GOT3 (cell line): ENCODE measurements at places on chromosomes 7 and 10.
A peak's percentile ranks its signal among the peaks of the same experiment; 100 is the strongest.

DNA sequence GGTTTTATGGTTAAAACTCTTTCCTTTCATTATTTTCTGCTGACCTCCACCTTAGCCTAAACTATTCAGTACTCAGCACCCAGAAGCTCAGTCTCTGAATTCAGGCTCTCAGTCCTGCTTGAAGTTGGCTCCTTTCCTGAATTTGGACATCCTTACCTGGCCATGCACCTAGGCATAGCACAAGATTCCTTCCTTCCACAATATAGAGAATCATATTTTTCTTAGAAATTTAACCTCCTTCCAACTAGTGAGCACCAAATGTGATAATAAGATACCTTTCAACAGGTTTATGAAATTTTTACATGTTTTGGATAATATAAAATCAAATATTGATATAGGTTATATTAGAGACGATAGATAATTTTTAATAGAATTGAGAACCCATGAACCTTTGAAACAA, 905.6 kb upstream of the GHITM start:
- no peak for DNase-seq

DNA sequence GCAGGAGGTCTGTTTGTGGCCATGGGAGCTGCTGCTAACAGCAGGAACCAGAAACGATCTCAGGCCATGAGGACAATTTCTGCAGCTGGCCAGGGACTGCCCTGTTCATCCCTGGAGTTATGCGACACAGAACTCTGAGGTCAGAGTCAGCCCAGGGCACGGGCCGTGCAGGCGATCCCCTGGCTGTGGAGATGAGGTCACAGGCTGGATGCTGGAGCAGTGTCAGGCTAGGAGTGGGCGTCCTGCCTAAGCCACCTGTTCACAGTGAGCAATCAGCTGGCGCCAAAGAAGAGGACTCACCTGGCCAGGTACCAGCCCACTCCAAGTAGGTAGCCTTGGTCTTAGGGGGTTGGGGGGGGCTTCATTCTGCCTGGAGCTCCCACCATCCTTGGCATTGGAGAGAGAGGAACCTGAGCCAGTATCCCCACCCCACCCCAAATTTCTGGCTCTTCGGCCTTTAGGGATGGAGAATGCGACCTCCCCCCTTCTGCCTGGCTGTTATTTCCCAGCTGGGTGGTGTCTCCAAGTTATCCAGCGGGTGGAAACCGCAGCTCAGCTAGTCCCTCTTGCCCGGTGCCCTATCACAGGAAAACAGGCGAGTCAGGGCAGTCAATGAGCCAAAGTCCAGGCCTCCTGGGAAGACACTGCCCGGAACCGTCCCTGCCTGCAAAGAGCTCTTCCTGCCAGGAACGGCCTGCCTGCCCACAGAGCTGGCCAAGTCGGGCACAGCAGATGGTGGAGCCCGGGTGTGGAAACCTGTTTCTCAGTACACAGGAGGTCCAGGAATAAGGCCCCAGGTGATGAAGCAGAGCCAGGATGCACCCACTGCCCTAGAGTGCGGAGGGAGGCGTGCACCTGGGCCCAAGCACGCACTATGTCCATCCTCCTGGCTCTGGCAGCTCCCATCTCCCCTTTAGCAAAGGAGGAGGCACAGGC, 1.8 kb upstream of the TTYH3 start:
- no peak for DNase-seq

- DNase-seq: no peak
These were observed 97.6 kb downstream of the NRP1 start for GRCh38 chr10:33236916-33237315.

DNA sequence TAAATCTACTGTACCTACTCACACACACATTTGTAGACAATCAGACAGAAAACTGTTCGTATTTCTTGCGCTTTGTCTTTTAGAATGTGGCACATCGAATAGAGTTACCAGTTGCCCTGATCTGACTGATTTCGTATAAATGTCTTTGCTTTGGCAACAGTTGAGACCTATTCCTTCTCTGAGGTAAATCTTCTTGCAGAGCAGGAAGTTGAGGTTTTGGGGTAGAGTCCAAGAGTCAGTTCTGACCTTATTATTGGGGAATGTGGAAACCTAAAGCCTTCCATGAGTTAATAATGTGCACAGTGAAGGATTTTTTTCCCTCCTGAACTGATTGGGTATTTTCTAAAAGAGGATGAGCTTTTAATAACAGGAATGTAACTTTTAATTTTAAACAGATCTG, 135.3 kb downstream of the KIAA1217 start:
- no peak for DNase-seq

DNA sequence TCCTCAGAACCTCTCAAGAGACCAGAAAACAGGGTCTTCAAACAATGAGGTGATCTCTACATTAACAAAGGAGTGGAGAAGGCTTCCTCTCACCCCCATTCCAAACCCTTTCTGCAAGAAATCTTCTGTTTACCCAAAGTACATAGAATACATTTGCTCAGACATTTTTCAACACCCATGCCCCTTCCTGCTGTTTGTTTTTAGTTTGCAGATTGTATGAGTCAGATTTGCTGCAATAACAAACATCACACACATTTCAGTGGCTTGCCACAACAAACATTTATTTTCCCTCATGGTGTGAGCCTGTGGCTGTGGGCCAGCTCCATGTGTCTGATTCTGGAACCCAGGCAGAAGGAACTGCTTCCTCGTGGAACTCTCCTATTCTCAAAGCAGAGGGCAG, 68.2 kb upstream of the BAIAP2L1 start:
- no peak for DNase-seq

DNA sequence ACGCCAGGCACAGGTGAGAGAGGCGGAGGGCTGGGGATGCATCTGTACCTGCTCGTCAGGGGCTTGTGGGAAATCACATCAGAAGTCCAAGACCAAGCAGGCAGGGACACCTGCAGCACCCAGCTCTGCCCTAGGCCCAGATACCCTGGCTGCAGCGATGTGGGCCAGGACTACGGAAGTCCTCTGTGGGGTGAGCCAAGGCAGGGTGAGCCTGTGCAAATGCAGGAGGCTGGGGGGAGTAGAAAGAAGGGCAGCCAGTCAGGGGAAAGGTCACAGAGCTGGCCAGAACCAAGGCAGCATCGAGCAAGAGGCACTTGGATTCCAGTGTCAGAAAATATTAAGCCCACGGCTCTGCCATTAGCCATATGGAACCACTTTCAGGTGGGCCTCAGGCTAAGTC, 85.2 kb downstream of the TNS3 start:
- no peak for DNase-seq

- peak; percentile 31 for DNase-seq
These were observed 148.7 kb upstream of the RSU1 start for GRCh38 chr10:16965740-16966447.

DNA sequence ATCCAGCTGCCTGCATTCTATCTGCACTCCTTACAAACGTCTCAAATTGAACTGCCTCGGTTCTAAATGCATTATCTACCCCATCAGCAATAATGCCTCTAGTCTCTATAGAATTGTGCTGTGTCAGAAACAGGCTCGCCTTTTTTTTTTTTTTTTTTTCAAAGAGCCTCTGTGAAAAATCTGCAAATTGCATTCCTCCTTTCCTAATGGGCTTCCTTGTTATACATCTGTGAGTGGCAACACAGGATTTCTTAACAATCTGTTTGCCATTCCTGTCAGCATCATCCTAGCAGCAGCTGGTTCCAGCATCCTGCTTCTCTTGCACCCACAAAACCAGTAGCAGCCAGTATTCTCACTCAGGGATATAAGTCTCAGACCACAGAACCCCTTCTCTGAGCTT, 413.5 kb upstream of the SEMA3D start:
- no peak for DNase-seq

DNA sequence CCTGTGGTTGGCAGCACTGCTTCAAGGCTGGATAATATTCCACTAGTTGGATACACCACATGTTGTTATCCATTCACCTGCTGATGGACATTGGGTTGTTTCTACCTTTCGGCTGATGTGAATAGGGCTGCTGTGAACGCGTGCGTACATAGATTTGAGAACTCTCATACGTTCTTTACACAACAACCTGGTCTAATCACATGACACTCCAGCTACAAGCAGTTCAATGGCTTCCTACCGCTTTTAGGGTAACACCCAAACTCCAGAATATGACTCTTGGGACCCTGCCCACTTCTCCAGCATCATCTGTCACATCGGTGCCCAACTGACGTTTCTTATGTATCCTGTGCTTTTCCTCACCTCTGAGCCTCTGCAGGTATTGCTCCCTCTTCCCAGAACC, 114.6 kb downstream of the ABLIM1 start:
- no peak for DNase-seq

GRCh38 chr7:133730360-133730759, 396.8 kb upstream of the LRGUK start:
- DNase-seq: no peak

DNA sequence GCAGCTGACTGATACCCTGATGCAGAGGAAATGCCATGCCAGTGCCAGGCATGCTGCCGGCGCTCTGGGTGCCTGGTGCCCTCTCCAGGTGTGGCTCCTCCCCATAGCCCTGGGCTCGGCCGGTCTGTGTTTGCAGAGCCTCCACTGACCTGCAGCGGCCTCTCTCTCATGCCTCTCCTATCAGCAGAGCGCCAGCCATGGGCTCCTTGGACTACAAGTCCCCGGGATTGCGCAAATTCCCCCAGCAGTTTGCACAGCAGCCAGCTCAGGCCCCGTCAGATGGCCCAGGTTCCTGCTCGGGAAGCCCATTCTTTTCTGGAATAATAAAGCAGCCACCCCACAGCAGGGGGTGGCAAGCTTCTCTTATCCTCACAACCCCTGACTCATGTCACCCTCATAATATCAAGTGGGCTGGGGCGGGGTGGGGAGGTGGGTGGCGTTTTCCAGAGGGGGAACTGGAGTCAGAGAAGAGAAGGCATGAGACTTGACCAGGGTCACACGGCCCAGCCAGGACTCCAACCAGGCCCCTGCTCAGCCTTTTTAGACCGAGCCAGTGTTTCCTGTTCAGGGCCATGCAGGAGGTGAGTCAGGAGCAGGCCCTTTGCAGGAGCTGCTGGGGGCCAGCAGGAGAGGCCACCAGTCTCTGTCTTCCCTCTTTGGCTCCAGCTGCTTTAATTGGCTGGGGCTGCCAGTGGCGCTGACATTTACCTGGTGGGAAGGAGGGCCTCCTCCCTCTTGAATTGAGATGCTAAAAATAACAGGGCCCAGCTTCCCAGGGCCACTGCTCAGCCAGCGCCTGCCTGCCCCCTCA, 58.6 kb downstream of the ZMIZ1 start:
- no peak for DNase-seq

DNA sequence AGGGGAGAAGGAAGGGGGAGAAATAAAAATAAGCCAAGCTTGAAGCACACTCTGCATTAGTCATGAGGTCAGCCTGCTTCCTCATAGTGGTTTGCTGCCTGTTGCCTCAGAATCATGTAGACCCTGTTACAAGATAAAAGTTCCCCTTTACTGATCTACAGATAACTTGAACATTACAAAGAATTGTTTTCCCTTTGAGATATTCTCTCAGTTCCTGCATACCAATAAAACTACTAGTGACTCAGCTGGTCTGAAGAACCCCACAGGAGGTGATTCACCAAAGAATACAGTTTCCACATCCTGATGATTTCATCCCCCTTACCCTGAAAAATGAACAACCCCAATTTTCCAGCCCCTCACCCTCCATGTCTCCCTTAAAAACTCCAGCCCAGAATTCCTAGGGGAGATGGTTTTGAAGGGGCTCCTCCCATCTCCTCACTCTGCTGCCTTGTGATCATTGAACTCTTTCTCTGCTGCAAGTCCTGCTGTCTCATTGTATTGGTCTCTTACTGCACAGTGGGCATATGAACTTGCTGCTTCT, 31.5 kb upstream of the NRP1 start:
- no peak for DNase-seq

GRCh38 chr7:26546508-26547053, 254.9 kb downstream of the SNX10 start:
- DNase-seq: no peak

- no peak for DNase-seq
These were observed 492 bp upstream of the VCL start for GRCh38 chr10:73997461-73997786.

DNA sequence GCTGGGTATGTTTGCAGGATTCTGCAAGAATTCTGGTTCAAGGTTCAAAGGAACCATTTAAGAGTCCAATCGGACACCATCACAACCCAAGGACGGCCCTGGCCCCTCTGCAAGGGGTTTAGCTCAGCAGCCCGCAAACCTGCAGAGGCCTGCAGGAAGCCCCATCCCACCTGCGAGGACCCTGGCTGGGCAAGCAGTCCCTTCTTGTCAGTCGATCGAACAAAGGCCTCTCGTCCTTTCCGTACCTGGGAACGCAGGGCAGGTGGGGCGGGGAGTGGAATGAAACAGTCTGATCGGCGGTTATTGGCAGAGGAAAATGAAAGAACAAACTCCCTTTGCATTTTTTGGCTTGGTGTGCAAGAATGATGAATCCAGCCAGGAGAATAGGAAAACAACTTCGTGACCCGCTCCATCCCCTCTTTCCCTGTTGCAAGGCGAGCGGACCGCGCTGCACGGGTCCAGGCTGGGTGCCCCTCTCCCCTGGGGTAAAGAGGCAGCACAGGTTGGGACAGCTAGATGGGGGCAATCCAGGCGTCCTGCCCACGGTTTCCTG, 73.7 kb downstream of the INSIG1 start:
- DNase-seq: no peak

DNA sequence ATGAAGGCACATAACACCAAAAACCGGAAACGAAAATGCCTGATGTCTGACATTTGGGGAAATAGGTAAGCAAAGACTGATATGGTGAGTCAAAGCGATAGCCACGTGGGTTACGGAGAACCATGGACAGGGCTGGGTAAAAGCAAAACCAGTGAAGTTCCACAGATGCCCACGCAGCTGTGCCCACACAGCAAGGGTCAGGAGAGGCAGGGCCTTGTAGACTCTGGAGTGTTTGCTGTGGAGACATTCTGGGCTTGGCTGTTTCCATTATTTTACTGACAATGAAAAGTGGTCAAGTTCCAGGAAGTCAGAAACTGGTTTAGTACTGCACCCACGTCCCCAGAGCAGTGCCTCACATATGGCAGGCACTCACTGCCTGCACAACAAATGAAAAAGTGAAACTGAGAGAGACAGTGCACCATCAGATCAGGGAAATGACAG, 148.7 kb downstream of the ZMYND11 start:
- DNase-seq: no peak

DNA sequence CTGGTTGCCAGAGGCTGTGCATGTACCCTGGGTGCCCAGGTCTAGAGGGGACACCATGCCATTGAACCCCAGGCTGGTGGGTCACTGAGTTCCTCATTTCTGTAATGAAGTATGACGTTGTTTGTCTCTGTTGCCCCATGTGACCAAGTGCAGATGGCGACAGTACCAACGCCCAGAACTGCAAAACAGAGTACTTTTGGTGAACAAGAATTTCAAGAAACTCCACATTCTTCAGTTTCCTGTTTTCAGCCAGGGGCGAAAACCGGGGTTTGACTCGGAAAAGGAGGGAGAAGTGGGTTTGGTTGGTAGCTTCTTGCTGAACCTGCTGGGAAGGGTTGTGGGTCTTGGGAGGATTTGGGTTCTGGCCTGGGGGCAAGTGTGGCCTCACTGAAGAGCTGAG, 18.2 kb downstream of the CYP17A1 start:
- no peak for DNase-seq
